ENCODE measurements at places on chromosomes 7 and 10. TPM values are rescaled to one million over a fixed set of nuclear protein-coding genes. Genes with fewer than 3 reads are reported as not detected.

Gene PAPOLB
- not detected for total RNA-seq

Gene TFR2
- 2.1 TPM for total RNA-seq

Gene TET1
- 0.58 TPM for total RNA-seq

Gene ZPBP
- total RNA-seq = not detected

Gene CAMK2B
- 0.21 TPM for total RNA-seq

Gene CXCL12
- total RNA-seq = not detected

Gene AUTS2
- total RNA-seq = 4.6 TPM

Gene HDAC9
- total RNA-seq = 0.40 TPM

Gene MYH16
- total RNA-seq = 0.81 TPM

Gene GSAP
- 3.5 TPM for total RNA-seq

Gene AGMO
- total RNA-seq = 1.1 TPM

Gene UPK3BL2
- total RNA-seq = 5.0 TPM

Gene MBL2
- total RNA-seq = not detected

Gene ZNF467
- total RNA-seq = 1.4 TPM

Gene OR13A1
- total RNA-seq = not detected

Gene DMBT1
- total RNA-seq = 0.13 TPM

Gene SPDYE6
- total RNA-seq = not detected

Gene ACSM6
- total RNA-seq = not detected

Gene TRPV5
- not detected for total RNA-seq

Gene RELN
- total RNA-seq = not detected

Gene EFCAB10
- total RNA-seq = 2.9 TPM

Gene GIMAP1
- not detected for total RNA-seq

Gene PROSER2
- total RNA-seq = 26.6 TPM

Gene CPA2
- total RNA-seq = not detected

Gene ERVW-1
- total RNA-seq = not detected

Gene VAX1
- 1.3 TPM for total RNA-seq

Gene LIPK
- total RNA-seq = not detected

Gene NPTX2
- 0.17 TPM for total RNA-seq

Gene CDC14C
- total RNA-seq = not detected

Gene FLNC
- 7.3 TPM for total RNA-seq

Gene GARIN1A
- total RNA-seq = 1.2 TPM

Gene COMTD1
- 50.0 TPM for total RNA-seq

Gene MYL10
- total RNA-seq = not detected

Gene RPS24
- 2,808 TPM for total RNA-seq

Gene MARCHF5
- 41.8 TPM for total RNA-seq

Gene RBM17
- 154 TPM for total RNA-seq

Gene ACTL6B
- total RNA-seq = not detected

Gene UTF1
- not detected for total RNA-seq

Gene GRM3
- not detected for total RNA-seq

Gene LIMK1
- 34.0 TPM for total RNA-seq

Gene UROS
- 58.2 TPM for total RNA-seq

Gene SAP25
- total RNA-seq = 0.80 TPM

Gene LZTS2
- total RNA-seq = 33.0 TPM

Gene NUTM2B
- 0.55 TPM for total RNA-seq

Gene EVX1
- total RNA-seq = 0.19 TPM

Gene MUC12
- 16.2 TPM for total RNA-seq

Gene KIAA1549
- 6.5 TPM for total RNA-seq

Gene PLEKHS1
- total RNA-seq = not detected

Gene MTERF1
- 10.1 TPM for total RNA-seq

Gene C10orf62
- not detected for total RNA-seq

Gene HECW1
- 13.5 TPM for total RNA-seq

Gene FAM25G
- total RNA-seq = not detected

Gene AMPH
- 0.18 TPM for total RNA-seq

Gene ARMC10
- 34.6 TPM for total RNA-seq

Gene PTCD1
- total RNA-seq = 6.1 TPM

Gene CDHR1
- 0.14 TPM for total RNA-seq
